Activated gamma-delta T cell treated with Interleukin-2 at 50 U/mL for 16 hours (primary cell): ENCODE measurements at places on chromosomes 6 and 20.
A peak's percentile ranks its signal among the peaks of the same experiment; 100 is the strongest.

DNA sequence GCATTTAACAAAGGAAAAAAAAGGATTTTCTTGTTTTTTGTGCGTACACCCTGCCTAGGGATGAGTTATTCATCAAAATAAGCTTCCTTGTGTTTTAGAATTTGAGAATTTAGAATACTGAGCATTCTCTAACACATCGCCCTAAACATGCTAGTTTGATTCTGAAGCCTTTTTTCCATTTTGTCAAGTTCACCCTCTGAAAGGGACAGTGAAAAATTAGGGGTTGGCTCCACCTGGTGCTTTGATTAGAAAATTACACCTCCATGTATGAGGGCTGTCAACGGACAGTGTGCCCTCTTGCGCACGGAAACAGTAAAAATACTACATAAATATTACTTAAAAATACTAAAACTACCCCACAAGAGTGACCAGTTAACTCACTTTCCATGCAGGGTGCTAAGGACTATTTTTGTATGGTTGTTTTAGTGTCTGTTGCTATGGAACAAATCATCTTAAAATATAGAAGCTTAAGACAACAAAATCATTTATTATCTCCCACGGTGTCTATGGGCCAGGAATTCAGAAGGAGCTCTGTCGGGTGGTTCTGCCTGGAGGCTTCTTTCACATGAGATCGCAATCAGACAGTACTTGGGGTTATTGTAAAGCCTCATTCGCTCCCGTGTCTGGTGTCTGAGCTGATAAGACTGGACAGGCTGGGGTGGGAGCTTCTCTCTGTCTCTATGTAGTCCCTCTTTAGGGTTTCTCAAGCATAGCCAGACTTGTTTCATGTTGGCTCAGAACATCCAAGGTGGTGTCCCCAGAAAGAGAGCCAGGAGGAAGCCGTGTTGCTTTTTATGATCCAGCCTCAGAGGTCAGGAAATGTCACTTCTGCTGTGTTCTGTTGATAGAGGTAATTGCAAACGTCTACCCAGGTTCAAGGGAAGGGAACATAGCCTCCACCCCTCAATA lies 41.1 kb upstream of the TMEM170B start:
- DNase-seq: peak; percentile 71

- DNase-seq: no peak
These were observed 70.7 kb downstream of the PRDM1 start for GRCh38 chr6:106156863-106157262.

GRCh38 chr6:148223424-148223842 lies 119.2 kb upstream of the SASH1 start:
- no peak for DNase-seq

DNA sequence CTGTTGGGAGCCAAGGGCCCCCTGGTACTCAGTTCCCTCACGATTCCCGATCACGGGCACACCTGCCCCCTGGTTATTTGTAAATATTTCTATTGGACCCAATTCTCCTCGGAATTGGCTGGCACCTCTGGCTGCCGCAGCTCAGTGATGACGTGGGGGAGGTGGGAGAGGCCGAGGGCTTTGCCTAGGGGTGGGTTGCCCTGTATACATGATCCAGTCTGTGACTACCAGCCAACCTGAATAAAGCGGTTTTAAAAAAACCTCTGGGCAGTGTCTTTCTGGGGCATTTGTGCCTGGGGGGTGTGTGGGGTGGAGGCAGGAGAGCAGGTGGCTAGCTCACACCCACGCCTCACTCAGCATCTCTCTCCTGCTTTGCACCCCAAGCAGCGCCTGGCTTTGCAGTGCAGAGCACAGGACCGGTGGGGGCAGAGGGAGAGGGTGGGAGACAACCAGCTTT lies 42.2 kb downstream of the VSTM2L start:
- DNase-seq: no peak

- no peak for DNase-seq
These were observed 78.0 kb upstream of the MPC1 start for GRCh38 chr6:166460473-166461437.

GRCh38 chr6:56999049-56999448 lies 44.1 kb downstream of the BEND6 start:
- DNase-seq: no peak

- no peak for DNase-seq
These were observed 62.8 kb upstream of the GTSF1L start for GRCh38 chr20:43789593-43789992.

DNA sequence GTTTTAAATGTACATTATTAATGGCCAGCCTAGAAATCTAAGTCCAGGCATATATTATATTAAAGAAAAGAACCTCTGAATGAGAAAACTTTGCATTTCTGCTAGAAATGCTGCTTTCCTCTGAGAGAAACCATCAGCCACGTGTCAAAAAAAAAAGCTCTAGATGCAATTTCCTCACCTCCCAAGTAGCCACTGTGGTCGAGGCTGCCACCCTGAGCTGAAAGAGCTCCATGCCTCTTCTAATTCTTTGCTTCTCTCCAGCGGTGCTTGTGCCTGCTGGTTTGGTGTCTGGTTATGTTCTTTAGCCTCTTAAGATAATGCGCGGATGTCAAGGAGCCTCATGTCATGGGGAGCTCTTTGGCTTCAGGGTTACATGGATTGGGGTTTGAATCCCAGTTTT lies 316.0 kb downstream of the TFAP2C start:
- no peak for DNase-seq

GRCh38 chr6:96186516-96187195 lies 170.9 kb downstream of the FUT9 start:
- DNase-seq: no peak

DNA sequence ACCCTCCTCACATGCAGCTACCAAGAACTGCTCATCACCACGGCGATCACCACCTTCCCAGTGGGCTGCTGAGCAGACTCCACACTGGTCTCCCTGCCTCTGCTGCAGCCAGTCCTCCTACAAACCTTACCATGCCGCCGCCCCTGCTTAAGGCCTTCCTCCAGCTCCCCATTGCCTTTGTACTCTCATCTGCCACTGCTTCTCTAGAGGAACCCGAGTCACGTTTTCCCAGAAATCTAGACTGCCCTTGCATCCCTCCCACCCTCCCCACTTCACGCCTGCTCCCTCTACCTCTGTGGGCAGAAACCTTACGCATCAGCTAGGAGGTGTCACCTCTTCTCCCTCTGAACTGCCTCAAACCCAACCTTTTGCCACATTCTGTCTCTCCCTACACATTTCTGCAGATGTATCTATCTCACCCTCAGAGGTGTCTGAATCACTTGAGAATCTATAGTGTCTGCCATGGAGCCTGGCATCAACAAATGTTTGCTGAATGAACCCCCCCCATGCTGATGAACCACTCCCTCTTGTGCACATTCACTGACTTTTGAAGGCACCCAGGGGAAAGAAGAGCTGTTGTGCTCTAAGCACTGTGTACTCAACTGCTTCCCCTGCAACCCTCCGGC lies 4.3 kb downstream of the E2F1 start:
- DNase-seq: no peak

DNA sequence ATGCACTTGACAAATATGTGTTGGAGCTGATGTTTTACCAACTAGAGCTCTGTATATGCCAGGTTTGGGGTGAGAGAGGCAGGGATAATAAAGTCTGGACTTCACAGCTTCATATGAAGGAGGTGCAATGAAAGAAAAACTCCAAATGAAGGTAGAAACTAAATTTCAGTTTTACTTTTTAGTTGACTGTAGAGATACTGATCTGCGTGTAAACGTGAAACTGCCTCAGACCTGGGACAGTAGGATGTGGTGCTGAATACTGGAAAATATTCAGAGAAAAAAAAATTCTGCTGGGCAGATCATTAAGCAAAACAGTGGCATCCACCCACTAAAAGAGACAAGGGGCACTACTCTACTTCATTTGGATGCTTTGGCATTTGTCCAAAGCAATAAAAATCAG lies 94.5 kb downstream of the BACH2 start:
- DNase-seq: no peak

GRCh38 chr6:15232836-15233510 lies 12.9 kb upstream of the JARID2 start:
- DNase-seq: no peak

GRCh38 chr20:16215041-16215440 lies 358.2 kb downstream of the KIF16B start:
- DNase-seq: no peak

DNA sequence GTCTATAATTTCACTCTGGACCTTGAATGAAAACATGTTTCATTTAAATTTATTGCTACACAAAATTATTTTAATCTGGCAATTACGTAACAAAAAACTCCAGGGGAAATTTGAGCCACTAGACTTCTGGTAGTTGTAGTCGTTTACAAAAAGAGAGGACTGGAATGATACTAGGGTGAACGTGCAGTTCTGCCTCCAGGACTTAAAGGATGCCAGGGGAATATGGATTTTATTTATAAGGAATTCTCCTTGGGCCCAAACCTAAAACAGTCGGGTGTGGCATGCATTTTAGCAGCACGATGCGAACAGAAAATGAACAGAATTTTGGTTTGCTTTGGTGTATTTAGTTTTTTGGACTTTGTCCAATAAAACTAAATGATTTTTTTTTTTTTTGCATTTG lies 76.9 kb downstream of the PRL start:
- DNase-seq: no peak

DNA sequence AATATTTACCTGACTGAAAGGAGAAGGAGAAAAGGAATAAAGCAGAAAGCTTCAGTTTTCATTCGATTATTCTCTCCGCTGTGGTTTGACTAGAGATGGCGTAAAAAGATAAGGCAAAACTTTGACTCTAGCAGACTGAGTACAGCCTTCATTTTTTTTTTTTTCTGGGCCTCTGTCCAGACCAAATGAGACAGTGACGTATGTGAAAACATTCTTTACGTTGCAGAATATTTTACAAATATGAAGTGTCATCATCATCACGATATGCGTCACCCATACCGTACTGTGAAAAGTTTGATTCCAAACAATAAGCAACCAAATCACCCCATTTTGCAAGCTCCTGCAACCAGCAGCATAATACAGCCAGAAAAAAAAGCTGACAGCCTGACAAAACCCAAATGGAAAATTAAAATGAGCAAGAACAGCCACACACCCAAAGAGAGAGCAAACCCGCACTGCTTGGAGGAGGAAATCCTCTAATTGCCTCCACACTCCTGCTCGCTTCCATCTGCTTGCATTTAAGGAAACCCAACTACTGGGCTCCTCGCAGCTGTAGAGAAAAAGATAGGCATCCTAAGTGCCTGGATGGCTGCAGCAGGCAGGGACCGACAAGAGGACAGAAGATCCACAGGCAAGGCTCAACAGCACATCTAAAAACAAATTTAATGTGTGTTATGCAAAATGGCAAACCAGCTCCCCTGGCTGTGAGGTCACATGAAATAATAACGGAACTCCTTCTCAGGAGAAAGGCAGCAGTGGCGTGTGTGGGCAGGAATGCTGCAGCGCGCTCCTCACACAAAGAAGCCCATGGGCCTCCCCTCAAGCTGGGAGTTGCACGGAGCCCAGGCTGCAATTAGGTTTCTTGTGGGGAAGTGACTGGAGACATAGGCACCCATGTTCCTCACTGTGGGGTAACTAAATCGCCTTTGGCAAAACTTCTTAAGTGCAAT lies 113.1 kb downstream of the FYN start:
- DNase-seq: peak; percentile 36
